ENCODE measurements at places on chromosomes 5 and 9.

DNA sequence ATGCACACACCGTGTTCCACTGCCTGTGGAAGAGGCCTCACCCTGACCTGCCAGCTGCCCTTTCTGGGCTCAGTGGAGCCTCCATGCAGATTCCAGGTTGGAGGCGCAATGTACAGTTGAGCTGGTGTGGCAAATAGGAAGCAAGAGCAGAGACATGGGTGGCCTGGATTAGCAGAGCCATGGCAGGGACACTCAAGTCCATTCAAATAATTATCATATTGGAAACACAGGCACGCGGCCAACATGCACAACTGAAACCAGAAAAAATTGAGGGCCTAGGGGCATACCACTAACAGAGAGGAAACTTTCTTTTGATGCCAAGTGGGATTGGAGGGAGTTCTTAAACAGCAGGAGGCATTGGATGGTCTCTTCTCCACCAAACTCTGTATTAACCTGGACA is 35.8 kb downstream of the OTULINL start:
- no peak for DNase-seq

DNA sequence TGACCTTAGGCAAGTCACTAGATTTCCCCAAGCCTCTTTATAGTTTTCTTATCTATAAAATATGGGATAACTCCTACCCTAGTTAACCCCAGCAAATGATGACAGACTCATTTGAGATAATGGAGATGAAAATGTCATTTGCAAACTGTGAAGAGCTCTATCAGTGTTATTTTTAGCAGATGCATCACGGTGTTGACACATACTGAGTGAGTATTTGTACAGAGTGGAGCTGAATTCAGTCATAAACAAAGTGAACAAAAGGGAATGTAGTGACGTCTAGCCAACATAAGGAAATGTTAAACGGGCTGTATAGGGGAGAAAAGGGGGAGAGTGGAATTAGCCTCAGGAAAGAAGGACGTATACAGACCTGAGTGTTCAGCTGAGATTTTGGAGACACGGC is 75.9 kb downstream of the NMUR2 start:
- no peak for DNase-seq

DNA sequence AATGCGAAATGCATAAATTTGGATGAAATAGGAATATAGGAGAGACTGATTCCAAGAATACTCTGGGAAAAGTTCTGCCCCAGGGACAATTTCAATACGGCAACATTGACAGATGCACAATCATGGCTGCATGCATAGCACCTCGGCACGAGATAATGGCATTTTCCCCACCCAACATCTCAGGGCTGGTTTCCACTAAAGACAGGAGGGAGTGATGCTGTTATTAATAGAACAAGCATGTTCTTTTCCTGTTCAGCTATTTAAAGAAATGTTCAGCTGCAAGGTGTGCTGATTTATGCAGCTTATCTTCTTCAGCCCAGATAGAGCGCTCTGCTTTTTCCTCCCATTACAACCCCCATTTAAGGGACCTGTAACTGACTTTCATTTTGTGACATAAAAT is 740.2 kb downstream of the TLR4 start:
- no peak for DNase-seq

DNA sequence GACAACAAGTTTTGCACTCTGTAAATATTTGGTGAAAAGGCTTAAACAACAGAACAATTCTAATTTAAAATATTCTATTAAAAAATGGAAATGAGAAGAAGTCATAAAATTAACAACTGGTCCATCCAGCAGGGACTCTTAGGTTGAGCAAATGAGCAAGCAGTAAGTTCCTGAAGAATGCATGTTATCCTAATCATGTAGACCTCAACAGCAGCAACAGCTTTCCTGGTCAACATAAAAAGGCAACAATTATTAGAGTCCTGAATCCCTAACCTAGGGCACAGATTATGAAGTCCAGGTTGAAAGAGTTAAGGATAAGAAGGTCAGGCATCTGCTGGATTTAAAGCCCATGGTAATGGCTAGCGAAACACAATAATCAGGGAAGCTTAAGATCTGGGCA is 120.9 kb downstream of the SSBP2 start:
- DNase-seq = no peak

GRCh38 chr5:167850911-167851310 is 440.5 kb upstream of the WWC1 start:
- DNase-seq = no peak

GRCh38 chr5:57276353-57276752 is 102.5 kb downstream of the GPBP1 start:
- no peak for DNase-seq

DNA sequence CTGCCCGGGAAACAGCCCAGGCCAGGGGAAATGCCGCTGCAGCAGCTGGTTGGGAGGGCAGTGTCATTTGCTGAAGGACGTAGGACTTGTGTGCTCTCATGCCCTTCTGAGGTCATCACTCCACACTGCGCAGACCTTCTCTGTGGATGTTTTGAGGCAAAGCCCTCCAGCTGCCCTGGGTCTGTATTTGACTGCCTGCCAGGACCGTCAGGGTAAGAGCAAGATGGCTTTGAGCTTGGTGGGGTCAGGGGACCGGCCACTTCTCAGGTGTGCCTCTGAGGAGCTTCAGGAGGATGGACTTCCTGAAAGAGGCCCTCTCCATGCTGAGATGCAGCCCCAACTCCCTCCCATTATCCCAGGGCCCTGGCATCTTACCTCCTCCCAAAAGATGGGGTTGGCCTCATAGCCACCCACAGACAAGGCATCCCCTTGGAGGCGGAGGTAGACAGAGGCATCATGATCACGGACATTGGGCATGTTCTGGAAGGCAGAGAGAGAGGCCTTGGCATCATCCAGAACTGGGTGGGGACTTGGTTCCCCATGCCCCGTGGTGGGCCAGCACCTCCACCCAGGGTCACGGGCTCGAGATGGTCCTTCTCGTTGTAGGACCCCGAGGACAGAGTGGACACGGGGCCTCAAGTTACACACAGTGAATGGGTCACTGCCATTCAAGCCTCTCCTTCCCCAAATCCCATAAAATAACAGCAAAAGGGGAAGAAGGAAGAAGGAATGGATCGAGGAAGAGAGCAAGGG is 19.4 kb downstream of the SARDH start:
- DNase-seq = no peak

- DNase-seq = peak; percentile 76
These were observed 51.6 kb downstream of the ENTREP1 start for GRCh38 chr9:69376651-69377050.

DNA sequence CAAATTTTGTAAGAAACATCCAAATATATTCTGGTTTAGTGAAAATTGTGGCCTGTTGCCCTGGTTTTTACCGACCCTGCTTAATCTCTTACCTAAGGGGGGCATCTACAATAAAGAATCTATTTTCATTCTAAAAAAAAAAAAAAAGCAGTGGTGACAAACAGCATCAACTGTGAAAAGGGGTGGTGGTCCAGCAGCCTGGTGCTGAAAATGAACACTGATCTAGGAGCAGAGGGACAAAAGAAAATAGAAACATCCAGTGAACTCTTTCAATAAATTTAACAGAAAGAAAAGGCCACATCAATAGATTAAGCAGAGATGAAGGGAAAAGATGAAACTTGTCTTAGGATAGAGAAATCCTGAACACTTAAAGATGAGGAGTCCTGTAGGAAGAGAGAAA is 348.7 kb upstream of the GRAMD2B start:
- DNase-seq = no peak

- DNase-seq = no peak
These were observed 141.2 kb upstream of the DAB2 start for GRCh38 chr5:39566029-39566428.

DNA sequence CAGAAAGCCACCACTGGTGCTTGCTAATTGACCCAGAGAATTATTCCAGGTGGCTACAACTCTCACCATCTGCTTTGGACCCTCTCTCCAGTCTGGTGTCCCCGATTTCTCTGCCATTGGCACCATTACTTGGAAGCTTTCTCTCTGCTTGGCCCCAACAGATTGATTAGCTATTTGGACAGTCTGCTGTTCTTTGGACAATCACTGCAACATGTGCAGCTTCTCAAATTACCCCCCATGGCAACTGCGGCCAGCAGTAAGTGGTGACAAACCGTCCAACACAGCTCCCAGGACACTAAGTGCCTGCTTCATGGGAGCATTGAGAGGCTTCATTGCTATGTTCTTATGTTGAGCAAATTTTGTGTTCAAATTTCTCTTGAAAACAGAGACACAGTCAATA is 309.8 kb downstream of the TAF11L14 start:
- no peak for DNase-seq

- DNase-seq = no peak
These were observed 164.5 kb upstream of the RGS7BP start for GRCh38 chr5:64341340-64341739.

DNA sequence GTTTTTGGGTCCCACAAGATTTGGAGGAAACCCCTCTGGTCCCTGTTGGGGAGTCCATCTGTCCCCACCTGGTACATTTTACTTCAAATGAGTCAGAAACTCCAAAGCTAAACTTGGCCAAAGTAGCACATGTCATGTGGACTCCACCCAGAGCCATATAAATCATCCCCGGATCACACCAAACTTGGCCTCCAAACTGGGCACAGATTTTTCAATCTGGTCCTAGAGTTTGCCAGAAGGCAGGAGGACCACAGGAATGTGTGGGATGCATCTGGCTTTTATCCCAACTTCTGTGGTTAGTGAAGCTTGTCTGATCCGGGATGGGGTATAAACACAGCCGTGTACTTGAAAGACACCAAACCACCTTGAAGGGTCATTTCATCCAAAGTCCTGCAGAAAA is 66.3 kb downstream of the MAT2B start:
- DNase-seq = no peak

GRCh38 chr5:1881731-1882336 is 891 bp downstream of the IRX4 start:
- DNase-seq = no peak

DNA sequence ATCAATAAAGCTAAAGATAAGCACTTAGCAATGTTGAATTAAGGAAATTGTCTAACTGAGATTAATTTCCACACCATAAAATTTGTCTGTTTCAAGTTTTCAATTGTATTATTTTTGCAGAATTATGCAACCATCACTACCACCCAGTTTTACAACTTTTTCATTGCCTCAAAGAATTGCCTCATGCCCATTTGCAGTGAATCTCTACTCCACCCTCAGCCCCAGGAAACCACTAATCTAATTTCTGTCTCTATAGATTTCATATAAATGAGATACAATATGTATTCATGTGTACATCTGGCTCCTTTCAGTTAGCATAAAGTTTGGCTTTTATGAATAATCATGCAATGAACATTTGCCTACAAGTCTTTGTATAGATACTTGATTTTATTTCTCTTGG is 72.9 kb downstream of the PTCD2 start:
- no peak for DNase-seq

DNA sequence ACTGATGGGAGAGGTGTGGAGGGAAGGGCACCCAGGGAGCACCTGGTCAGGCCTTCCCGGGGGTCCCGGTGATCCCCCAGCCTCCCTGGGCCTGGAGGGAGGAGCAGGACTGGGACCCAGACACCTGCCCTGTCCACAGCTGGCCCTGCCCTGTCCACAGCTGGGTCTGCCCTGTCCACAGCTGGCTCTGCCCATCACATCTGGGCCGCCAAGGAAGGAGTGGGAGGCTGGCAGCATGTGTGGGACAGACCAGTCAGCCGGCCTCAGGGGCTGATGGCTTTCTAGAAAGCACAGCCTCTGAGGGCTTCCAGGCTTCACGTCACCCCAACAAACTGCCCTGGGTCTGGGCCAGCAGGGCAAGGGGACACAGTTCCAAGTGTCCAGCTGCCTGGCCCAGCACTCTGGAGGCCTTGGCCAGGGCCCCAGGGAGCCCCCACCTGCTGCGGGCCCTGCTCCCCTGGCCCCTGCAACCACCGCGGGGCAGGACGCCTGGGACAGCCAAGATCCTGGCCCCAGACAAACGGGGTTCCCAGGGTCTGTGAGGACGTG is 12.2 kb downstream of the DNLZ start:
- DNase-seq = no peak

GRCh38 chr9:94083384-94083783 is 880 bp upstream of the PTPDC1 start:
- no peak for DNase-seq

GRCh38 chr9:137589441-137590122 is 730 bp downstream of the ZMYND19 start:
- DNase-seq = peak; percentile 41

- peak; percentile 55 for DNase-seq
These were observed 674 bp downstream of the TMEM38B start for GRCh38 chr9:105694848-105695581.

DNA sequence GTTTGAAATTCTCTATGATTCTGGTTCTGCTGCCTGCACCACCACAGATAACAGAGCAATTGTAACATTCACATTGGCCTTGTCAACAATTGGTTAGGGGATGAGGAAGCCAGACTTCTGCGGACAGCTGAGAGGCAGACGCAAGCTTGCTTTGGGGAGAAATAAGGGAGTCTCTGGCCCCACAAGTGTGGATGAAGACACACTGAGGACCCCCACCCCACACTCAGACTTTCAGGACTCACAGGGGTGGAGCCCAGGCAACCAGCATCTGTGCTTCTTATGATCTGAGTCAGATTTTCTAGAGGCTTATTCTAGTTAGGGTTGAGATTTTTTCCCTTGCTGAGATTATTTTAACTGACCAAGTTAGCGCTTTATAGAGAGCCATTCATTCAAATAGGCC is 140.3 kb upstream of the IRX2 start:
- no peak for DNase-seq

DNA sequence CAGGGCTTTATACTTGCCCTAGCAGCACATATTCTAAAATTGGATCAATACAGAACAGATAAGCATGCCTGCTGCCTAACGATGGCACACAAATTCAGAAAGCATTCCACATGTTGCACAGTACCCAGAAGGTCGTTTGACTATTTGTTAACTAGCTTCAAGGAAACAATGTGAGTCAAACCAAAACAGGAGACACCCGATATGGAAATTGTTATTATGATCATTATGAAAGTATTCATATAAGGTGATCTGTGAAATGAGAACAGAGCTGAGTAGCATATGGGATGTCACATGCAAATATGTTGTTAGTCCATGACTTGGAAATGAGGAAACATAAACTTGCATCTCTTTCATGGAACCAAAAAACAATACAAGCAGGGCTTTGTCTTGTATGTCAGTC is 56.3 kb upstream of the BICD2 start:
- DNase-seq = no peak

- DNase-seq = peak; percentile 3
These were observed 408.3 kb downstream of the DMRT2 start for GRCh38 chr9:1458503-1458902.

- DNase-seq = no peak
These were observed 179.0 kb downstream of the EBF1 start for GRCh38 chr5:158920736-158921135.

- DNase-seq = peak; percentile 23
These were observed 5.1 kb downstream of the ARL14EPL start for GRCh38 chr5:116037236-116037822.

- DNase-seq = no peak
These were observed 24.2 kb downstream of the NMRK1 start for GRCh38 chr9:75063556-75064305.

GRCh38 chr5:108801776-108802175 is 54.1 kb downstream of the FER start:
- peak; percentile 89 for DNase-seq

Measured in dermis blood vessel endothelial cell (primary cell).